Prostate gland (tissue), 2 donors: ENCODE measurements at places on chromosomes 3 and 15. TPM values are rescaled to one million over a fixed set of nuclear protein-coding genes. Genes with fewer than 3 reads are reported as not detected.
A peak's percentile ranks its signal among the peaks of the same experiment; 100 is the strongest.

Gene TLR9
- total RNA-seq, result 0.17 TPM

Gene DAZL
- not detected for total RNA-seq

Gene PLSCR2
- total RNA-seq, result not detected

Gene SLC22A13
- 1.6 TPM for total RNA-seq

Gene LEKR1
- 4.4 TPM for total RNA-seq

DNA sequence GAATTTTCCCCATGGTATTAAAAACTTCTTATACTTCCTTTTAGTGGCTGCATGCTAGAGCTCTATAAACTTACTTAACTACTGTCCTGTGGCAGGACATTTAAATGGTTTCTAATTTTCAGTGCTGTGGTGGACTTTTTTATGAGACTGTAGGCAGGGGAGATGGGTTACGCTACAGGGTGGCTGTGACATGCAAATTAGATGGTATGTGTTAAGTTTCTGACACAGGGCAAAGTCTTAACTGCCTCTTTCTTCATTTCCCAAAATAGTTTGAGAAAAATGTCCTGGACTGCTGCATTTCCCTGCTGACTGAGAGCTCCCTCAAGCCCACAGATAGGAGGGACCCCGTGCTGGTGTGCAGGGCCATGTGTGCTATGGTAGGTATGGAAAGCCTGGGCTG lies 22.0 kb downstream of the TGM4 start:
- no peak overlapping the region for H3K4me3 ChIP-seq
- no peak overlapping the region for H3K27ac ChIP-seq
- DNase-seq, result no peak
- H3K36me3 ChIP-seq, result no peaks in the 10 kb centered on the region
- H3K27me3 ChIP-seq, result no peaks in the 10 kb centered on the region

- DNase-seq, result no peak
- H3K27ac ChIP-seq, result peak overlapping the region; percentile 7
- no peaks in the 10 kb centered on the region for H3K4me1 ChIP-seq
- no peak overlapping the region for H3K4me3 ChIP-seq
- H3K27me3 ChIP-seq, result no peaks in the 10 kb centered on the region
Measured at GRCh38 chr3:188283347-188283746, 129.4 kb downstream of the LPP start.

- no peaks in the 10 kb centered on the region for H3K4me1 ChIP-seq
- no peak for DNase-seq
- H3K27ac ChIP-seq, result no peak overlapping the region
- H3K4me3 ChIP-seq, result no peak overlapping the region
- H3K27me3 ChIP-seq, result no peaks in the 10 kb centered on the region
Measured at GRCh38 chr3:125229168-125229567, 16.6 kb upstream of the SLC12A8 start.

DNA sequence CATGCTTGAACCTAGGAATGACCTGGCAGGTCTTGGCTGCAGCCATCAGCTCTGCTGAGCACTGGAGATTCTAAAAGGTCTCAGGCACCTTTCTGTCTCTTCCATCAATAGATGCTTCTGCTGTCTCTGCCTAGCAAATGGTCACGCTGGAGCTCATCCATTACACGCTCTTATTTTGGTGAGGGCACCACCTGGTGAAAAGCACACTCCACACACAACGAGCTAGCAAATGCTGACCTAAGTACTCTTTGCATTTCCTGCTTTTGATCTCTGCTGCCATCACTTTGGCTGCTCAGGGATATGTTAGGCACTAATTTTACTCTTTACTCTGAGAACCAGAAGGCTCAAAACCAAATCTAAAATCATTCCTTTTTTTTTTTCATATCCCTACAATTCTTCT lies 91.3 kb downstream of the RAB11A start:
- H3K4me1 ChIP-seq, result no peaks in the 10 kb centered on the region
- H3K36me3 ChIP-seq, result no peaks in the 10 kb centered on the region
- no peak for DNase-seq
- no peaks in the 10 kb centered on the region for H3K27me3 ChIP-seq
- H3K4me3 ChIP-seq, result no peak overlapping the region

DNA sequence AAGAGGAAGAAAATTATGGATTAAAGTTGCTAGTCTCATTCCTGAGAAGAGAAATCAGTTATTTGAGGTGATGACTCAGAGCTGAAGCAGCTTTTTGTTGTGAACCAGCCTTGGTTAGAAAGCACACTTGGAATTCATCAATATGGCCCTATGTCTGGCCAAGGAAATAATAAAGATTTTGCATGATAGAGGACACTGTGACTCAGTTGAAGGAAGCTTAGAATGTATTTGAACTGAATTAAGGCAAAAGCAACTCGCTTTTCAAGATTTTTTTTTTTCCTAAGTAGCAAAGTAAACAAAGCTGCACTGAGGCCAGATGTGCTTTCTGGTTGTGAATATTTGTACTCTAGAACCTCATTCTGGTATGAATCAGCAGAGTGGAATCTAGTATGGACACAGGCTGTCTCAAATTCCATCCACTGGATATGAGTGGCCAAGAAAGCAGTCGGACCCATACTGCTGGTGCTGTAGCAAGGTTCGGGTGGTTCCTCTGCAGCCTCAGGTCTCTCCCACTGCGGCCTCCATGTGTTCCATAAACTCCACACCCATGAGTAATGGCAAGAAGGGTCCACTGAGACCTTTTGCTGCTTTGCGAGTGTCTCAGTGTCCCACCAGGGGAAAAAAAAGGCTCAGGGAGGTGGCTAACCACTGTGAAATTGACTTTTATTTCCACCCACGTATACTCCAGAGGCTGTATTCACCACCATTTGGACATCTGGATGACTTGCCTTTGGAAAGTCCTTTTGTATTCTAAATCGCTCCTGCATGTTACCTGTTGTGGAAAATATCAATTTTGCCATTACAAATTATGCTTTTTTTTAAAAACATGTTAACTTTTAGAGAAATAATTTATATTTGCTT lies 53.1 kb downstream of the TGFBR2 start:
- H3K36me3 ChIP-seq, result no peaks in the 10 kb centered on the region
- H3K27me3 ChIP-seq, result no peaks in the 10 kb centered on the region
- no peak for DNase-seq
- H3K4me3 ChIP-seq, result no peak overlapping the region
- no peak overlapping the region for H3K27ac ChIP-seq

DNA sequence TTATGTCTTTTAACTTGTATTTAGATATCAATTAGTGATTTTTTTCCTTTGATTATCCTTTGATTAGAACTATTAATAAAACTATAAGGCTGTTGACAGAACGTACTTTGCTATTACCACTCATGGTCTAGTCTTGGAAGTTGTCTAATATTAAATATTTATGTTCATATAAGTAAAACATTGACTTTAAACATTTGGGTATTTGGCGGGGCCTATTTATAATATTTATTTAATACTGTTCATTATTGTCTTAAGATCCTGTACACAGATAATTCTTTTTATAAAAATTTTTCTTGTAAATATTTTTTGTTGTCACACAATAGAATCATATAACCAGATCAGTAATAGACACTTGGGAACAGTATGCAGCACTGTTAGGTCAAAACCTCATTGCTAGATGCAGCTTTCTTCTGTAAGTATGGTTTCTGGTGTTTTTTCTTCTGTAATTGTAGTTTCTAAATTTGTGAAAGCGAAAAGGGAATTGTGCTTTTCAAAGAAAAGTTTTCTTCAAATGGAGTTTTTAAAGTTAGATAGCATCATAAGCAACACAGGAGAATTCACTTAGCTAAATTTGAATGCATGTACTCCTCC lies 93.4 kb downstream of the FNDC3B start:
- no peaks in the 10 kb centered on the region for H3K27me3 ChIP-seq
- DNase-seq, result no peak
- no peaks in the 10 kb centered on the region for H3K36me3 ChIP-seq
- no peak overlapping the region for H3K4me3 ChIP-seq
- peaks cover 5% of the 10 kb centered on the region for H3K4me1 ChIP-seq

DNA sequence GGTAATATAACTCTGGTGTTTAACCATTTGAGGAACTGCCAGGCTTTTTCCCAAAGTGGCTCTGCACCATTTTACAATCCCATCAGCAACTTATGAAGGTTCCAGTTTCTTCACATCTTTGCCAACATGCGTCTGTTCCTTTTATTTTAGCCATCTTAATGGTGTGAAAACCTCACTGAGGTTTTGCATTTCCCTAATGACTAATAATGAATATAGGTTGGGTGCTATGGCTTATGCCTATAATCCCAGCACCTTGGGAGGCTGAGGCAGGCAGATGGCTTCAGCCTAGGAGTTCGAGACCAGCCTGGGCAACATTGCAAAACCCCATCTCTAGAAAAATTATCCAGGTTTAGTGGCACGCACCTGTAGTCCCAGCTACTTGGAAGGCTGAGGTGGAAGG lies 210.6 kb downstream of the TCF12 start:
- no peak for DNase-seq
- no peak overlapping the region for H3K27ac ChIP-seq
- no peaks in the 10 kb centered on the region for H3K27me3 ChIP-seq
- H3K36me3 ChIP-seq, result no peaks in the 10 kb centered on the region
- H3K4me3 ChIP-seq, result no peak overlapping the region
- no peaks in the 10 kb centered on the region for H3K4me1 ChIP-seq

- no peaks in the 10 kb centered on the region for H3K4me1 ChIP-seq
- no peaks in the 10 kb centered on the region for H3K27me3 ChIP-seq
- H3K4me3 ChIP-seq, result no peak overlapping the region
- DNase-seq, result no peak
- H3K36me3 ChIP-seq, result no peaks in the 10 kb centered on the region
Measured at GRCh38 chr3:152899306-152899705, 64.4 kb downstream of the P2RY1 start.

- peaks cover 5% of the 10 kb centered on the region for H3K4me1 ChIP-seq
- no peaks in the 10 kb centered on the region for H3K27me3 ChIP-seq
- no peak for DNase-seq
- no peaks in the 10 kb centered on the region for H3K36me3 ChIP-seq
- H3K4me3 ChIP-seq, result peak overlapping the region; percentile 83
Measured at GRCh38 chr3:182794455-182795388, 1.4 kb downstream of the ATP11B start.

DNA sequence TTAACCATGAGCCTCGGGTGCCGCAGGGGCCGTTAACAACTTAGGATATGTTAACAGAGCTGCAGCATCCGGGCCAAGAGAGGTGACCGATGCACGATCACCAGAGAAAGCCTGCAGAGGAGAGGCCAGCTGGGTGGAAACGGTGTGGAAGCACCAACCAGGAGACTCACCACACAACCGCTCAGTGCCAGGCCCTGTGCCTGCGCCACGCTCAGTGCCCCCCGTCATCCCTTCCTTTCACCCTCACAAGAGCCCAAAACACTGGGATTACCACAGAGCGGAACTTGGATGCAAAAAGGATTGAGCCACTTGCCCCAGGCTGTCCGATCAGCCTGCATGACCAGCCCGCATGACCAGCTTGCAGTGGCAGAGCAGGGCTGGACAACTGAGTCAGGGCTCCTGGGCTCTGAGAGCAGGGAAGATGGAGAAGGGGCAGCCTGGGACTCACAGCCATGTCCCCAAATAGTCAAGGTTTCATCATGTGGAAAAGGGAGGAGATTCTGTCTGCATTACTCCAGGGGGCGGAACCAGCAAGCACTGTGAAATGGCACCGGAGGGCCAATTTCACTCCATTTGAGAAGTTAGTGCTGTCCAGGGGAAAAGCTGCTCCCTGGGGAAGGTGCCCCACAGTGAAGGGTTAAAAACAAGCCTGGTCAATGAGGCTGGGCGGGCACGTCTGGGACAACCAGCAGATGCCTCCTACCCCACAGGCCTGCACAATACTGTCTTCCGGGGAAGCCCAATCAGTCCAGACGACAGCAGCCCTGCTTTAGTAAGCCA lies 156.8 kb downstream of the ATP10A start:
- H3K36me3 ChIP-seq, result no peaks in the 10 kb centered on the region
- no peaks in the 10 kb centered on the region for H3K27me3 ChIP-seq
- no peak overlapping the region for H3K27ac ChIP-seq
- no peak overlapping the region for H3K4me3 ChIP-seq

GRCh38 chr3:47251689-47252088 lies 30.9 kb downstream of the KIF9 start:
- no peaks in the 10 kb centered on the region for H3K4me1 ChIP-seq
- H3K27me3 ChIP-seq, result no peaks in the 10 kb centered on the region
- H3K4me3 ChIP-seq, result no peak overlapping the region
- no peak for DNase-seq

DNA sequence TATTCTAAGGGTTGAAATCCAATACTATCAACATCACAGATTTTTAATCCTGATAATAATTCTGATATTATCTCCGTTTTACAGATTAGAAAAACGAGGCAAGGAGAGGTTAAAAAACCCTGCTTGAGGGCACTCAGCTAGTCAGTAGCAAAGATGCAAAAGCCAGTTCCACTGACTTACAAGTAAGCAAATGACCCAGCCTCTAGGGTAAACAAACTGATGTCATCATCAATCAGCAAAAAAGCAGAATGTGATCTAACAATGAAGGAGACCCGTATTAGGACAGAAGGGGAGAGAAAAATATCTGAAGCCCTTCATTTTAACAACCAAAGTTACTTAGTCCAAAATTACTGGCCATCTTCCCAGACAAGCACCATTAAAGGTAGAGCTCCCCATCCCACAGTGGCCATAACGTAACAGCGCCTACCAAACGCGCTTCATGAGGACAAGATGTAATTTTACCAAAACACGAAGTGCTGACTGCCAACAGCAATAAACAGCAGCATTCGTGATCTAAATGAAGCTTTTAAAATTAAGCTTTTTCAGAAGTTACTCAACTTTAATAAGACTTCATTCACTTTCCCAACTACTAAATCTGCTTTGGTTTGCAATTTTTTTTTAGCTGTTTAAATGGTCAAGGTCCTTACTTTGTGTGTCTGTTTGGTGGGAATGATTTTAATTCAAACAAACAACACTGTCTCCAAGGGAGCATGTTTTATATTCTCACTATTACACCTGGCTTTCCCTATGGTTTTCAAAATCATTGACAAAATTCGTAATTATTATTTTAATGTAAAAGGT lies 176.6 kb downstream of the OSBPL10 start:
- no peaks in the 10 kb centered on the region for H3K36me3 ChIP-seq
- no peak for DNase-seq

DNA sequence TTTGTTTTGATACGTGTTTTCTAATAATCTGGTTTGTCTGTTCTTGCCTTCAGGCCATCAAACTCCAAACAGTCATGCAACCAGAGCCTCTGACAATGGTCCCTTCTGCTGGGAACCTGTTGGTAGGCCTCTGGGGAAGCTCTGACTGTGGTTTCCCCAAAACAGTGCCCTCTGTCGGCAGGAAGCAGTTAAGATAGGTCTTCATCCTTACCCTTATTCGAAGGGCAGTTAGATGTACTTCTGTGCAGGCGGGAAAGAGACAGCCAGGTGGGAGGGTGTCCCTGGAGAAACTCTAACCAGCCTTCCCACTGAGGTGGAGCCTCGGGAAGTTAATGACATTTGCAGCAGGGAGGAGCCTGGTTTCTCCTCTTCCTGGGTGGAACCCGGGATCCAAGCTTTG lies 81.6 kb upstream of the CHMP2B start:
- no peak for DNase-seq
- H3K27me3 ChIP-seq, result no peaks in the 10 kb centered on the region
- H3K4me1 ChIP-seq, result no peaks in the 10 kb centered on the region

GRCh38 chr15:62824111-62825015 lies 218.2 kb upstream of the TPM1 start:
- H3K4me1 ChIP-seq, result no peaks in the 10 kb centered on the region
- DNase-seq, result no peak
- no peak overlapping the region for H3K27ac ChIP-seq
- H3K36me3 ChIP-seq, result no peaks in the 10 kb centered on the region
- H3K4me3 ChIP-seq, result no peak overlapping the region
- no peaks in the 10 kb centered on the region for H3K27me3 ChIP-seq
